Peyer's patch (tissue), 4 donors: ENCODE measurements at places on chromosomes 16 and 17. TPM values are rescaled to one million over a fixed set of nuclear protein-coding genes. Genes with fewer than 3 reads are reported as not detected.
A peak's percentile ranks its signal among the peaks of the same experiment; 100 is the strongest.

Gene TBC1D26
- not detected for total RNA-seq

DNA sequence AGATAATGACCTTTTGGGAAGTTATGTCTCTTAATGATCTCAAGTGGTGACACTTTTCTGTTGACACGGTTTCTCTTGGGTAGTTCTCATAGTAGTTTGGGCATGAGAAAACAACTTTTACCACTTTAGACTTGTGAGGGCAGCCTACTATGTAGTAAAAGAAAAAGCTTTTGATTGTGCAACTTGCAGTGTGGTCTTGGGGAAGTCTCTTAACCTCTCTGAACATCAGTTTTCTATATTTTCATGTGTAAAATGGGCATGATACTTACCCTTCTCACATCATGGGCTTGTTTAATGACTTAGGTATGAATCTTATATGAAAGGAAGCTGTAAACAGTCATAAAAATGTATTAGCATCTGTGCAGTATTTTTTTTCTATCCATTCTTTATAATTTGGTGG is 11.2 kb downstream of the NF1 start:
- no peak for DNase-seq
- H3K36me3 ChIP-seq, result no peaks in the 10 kb centered on the region
- H3K27me3 ChIP-seq, result no peaks in the 10 kb centered on the region
- H3K4me1 ChIP-seq, result no peaks in the 10 kb centered on the region

GRCh38 chr16:56300891-56301850 is 109.9 kb downstream of the GNAO1 start:
- H3K36me3 ChIP-seq, result no peaks in the 10 kb centered on the region
- DNase-seq, result no peak
- H3K4me1 ChIP-seq, result peaks cover 12% of the 10 kb centered on the region
- H3K27me3 ChIP-seq, result no peaks in the 10 kb centered on the region
- H3K4me3 ChIP-seq, result no peak overlapping the region
- no peak overlapping the region for H3K27ac ChIP-seq

Gene ZFPM1
- 6.6 TPM for total RNA-seq

Gene CHD9
- total RNA-seq, result 74.1 TPM

GRCh38 chr17:48335858-48336500 is 94.0 kb downstream of the SKAP1 start:
- no peak overlapping the region for H3K4me3 ChIP-seq
- no peak overlapping the region for H3K27ac ChIP-seq
- no peaks in the 10 kb centered on the region for H3K27me3 ChIP-seq
- no peaks in the 10 kb centered on the region for H3K4me1 ChIP-seq
- no peak for DNase-seq

DNA sequence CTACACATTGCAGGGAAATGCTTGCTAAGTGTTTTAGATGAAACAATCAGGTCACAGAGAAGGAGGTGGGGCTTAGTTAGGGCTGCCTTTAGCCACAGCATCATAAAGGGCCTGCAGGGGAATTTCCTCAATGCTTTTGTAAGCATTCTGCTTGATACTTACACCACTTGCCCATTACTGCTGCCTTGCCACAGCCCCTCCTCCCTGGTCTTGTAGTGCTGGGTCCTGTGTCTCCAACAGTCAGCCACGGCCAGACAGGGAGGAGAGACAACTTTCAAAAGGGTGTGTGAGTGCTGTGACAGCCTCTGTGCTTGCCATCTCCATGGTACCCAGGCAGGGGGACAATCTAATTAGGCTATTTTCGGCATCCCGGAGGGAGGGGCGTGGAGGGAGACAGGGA is 111.2 kb downstream of the SHISA9 start:
- H3K36me3 ChIP-seq, result no peaks in the 10 kb centered on the region
- no peak for DNase-seq
- H3K27ac ChIP-seq, result no peak overlapping the region
- no peaks in the 10 kb centered on the region for H3K27me3 ChIP-seq
- no peak overlapping the region for H3K4me3 ChIP-seq
- H3K4me1 ChIP-seq, result no peaks in the 10 kb centered on the region

DNA sequence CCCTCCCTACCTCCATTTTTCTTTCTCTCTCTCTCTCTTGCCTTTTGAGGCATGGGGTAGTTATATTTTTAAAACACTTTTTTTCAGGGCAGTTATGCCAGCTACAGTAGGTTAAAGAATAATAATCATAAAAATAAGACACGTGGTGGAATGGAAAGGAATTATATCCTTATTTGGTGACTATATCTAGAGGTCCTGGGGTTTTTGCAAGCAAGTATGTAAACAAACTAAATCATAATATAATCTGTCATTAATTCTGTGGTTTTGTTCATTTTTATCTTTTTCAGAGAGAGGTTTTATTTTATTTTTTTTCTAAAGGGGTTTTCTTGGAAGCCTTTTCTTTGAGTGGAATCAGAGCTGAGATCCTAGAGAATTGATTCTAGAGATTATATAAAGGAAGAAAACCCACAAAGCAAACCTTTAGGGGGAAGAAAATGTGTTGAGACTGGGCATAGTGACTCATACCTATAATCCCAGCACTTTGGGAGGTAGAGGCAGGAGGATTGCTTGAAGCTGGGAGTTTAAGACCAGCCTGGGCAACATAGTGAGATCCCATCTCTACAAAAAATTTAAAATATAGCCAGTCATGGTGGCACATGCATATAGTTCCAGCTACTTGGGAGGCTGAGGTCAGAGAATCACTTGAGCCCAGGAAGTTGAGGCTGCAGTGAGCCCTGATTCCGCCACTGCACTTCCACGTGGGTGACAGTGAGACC is 53.2 kb downstream of the NQO1 start:
- no peak overlapping the region for H3K4me3 ChIP-seq
- H3K36me3 ChIP-seq, result peaks cover 42% of the 10 kb centered on the region

- no peaks in the 10 kb centered on the region for H3K36me3 ChIP-seq
- no peaks in the 10 kb centered on the region for H3K27me3 ChIP-seq
- no peak for DNase-seq
- peaks cover 22% of the 10 kb centered on the region for H3K4me1 ChIP-seq
- no peak overlapping the region for H3K27ac ChIP-seq
These were observed 2.1 kb downstream of the CLTC start for GRCh38 chr17:59621771-59622170.

GRCh38 chr17:41549596-41550039 is 21.5 kb upstream of the KRT19 start:
- peak overlapping the region; percentile 84 for H3K27ac ChIP-seq
- H3K27me3 ChIP-seq, result no peaks in the 10 kb centered on the region
- H3K4me3 ChIP-seq, result no peak overlapping the region

Gene DNAI2
- total RNA-seq, result not detected

DNA sequence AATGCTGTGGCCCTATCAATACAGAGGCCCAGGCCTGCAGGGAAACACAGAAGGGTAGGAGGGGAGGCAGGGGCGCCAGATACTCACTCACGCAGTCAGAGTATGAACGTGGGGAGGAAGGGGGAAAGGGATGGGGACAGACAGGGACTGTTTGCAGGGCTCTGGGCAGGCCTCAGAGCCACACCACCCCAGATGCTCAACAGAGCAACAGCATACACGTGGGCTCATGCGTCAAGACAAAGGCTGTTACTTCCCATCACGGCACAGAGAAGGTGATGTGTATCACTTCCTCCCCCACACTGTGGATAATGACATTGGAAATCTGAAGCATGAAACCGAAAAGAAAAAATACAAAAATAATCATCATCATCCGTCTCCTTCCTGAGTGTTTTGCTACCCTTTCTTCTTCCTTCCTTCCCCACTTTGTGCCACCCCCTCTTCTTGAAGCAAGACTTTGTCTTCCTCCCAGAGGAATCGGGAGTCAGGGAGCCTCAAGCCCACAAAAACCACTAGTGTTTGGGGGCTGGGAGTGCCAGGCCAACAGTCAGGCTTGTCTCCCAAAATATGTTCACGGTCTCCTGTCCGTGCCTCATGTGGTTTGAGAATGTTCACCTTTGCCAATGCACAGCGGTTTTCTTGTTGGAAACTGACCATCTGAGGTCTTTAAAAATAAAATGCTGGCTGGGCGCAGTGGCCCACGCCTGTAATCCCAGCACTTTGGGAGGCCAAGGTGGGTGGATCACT is 20.1 kb downstream of the SLC39A11 start:
- H3K4me3 ChIP-seq, result no peak overlapping the region
- H3K4me1 ChIP-seq, result peaks cover 8% of the 10 kb centered on the region
- no peak for DNase-seq
- no peak overlapping the region for H3K27ac ChIP-seq
- no peaks in the 10 kb centered on the region for H3K27me3 ChIP-seq

GRCh38 chr17:28154214-28154613 is 111.7 kb downstream of the NLK start:
- H3K36me3 ChIP-seq, result no peaks in the 10 kb centered on the region
- H3K4me3 ChIP-seq, result no peak overlapping the region
- no peak overlapping the region for H3K27ac ChIP-seq

Gene CIAO2B
- 47.8 TPM for total RNA-seq

Gene SKAP1
- 17.3 TPM for total RNA-seq

Gene SOST
- not detected for total RNA-seq

- no peak overlapping the region for H3K4me3 ChIP-seq
- no peak overlapping the region for H3K27ac ChIP-seq
- no peak for DNase-seq
- no peaks in the 10 kb centered on the region for H3K4me1 ChIP-seq
- no peaks in the 10 kb centered on the region for H3K36me3 ChIP-seq
These were observed 269.4 kb downstream of the BCAS3 start for GRCh38 chr17:60947100-60947499.

GRCh38 chr17:42191275-42191608 is 3.1 kb downstream of the GHDC start:
- H3K27me3 ChIP-seq, result no peaks in the 10 kb centered on the region
- H3K36me3 ChIP-seq, result no peaks in the 10 kb centered on the region
- DNase-seq, result no peak
- H3K4me3 ChIP-seq, result no peak overlapping the region
- H3K4me1 ChIP-seq, result no peaks in the 10 kb centered on the region

DNA sequence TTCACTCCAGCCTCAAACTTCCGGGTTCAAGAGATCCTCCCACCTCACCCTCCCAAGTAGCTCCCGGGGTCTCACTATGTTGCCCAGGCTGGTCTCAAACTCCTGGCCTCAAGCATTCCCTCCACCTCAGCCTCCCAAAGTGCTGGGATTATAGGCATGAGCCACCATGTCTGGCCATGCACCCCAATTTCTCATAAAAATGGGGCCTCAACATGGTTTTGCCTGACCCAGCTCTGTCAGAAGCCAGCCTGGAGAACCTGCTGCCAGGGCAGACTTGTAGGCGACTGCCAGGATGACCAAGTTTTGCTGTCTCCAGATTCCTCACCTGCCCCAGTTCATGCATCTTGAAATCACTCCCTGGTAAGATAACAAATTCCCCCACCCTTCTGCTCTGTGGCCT is 82.9 kb downstream of the AIPL1 start:
- no peaks in the 10 kb centered on the region for H3K4me1 ChIP-seq
- no peak overlapping the region for H3K27ac ChIP-seq
- H3K27me3 ChIP-seq, result no peaks in the 10 kb centered on the region
- DNase-seq, result no peak

Gene CES5A
- total RNA-seq, result not detected

DNA sequence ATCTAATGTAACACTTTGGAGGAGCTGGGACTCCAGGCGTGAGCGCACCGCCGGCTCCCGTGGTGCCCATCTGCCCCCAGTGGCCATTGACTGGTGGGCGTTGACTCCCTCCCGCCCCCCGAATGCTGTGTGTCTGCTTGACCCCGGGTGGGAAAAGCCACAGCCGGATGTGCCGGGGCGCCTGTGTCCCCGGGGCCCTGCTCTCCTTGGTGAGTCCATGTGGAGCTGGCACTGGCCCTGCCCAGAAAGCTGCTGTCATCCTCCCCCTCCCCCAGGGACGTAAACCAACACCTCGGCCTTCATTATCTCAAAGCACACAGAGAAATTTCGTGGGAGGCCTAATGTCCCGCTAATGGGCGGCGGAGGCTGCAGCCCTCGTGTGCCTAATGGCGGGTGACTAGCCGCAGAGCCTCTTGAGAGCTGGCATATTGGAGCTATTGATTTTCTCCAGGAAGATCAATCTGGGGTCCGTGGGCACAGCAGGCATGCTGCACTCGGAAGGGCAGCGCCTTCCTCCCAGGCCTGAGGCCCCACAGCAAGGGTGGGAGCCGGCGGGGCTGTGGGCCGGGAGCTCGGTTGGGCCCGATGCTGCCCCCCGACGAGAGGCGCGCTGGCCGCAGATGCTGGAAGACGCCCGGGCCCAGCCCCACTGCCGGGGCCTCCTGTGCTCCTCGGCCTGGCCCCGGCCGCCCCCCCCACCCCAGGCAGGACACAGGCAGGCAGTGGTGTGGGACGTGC is 4.0 kb upstream of the PERCC1 start:
- no peak for DNase-seq
- peaks cover 6% of the 10 kb centered on the region for H3K4me1 ChIP-seq
- H3K27ac ChIP-seq, result no peak overlapping the region
- H3K27me3 ChIP-seq, result no peaks in the 10 kb centered on the region
- H3K36me3 ChIP-seq, result no peaks in the 10 kb centered on the region

DNA sequence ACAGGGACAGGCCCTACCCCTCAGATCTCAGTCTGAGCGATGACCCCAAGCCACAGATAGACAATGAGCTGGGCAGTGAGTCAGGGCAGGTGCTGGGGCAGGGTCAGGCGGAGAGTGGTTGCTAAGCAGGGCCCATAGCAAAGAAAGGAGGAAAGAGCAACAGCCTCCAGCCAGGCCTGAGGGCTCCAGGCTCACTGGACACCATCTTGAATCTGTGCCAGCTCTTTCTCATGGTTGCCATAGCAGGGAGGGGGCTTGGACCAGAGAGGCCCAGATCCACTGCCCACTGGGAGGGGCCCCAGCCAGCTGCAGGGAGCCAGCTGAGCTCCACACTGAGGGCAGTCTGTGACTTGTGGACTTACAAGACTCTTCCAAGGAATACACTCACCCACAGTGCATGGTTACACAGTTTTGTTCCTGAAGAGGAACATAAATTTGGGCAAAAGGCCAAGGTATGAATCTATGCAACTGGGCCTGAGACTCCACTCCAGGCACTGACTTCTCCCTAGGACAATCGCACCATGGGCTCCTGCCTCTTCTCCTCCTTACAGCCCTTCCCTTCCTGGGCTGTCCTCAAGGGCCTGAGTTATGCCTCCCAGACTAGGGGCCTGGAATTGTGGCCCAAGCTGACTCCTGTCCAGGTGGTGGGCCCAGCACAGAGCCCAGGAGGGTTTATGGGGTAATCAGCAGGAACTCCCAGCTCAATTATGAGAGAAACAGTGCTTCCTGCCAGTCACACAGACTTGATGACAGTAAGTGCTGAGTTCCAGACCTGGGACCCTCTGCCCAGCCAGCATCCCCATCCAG is 59.9 kb downstream of the BEAN1 start:
- peak overlapping the region; percentile 26 for H3K27ac ChIP-seq
- H3K4me3 ChIP-seq, result no peak overlapping the region
- no peaks in the 10 kb centered on the region for H3K36me3 ChIP-seq
- no peaks in the 10 kb centered on the region for H3K27me3 ChIP-seq

- no peak for DNase-seq
- no peak overlapping the region for H3K4me3 ChIP-seq
- H3K4me1 ChIP-seq, result no peaks in the 10 kb centered on the region
- H3K36me3 ChIP-seq, result no peaks in the 10 kb centered on the region
- no peaks in the 10 kb centered on the region for H3K27me3 ChIP-seq
These were observed 292.0 kb upstream of the TNRC6C start for GRCh38 chr17:77666462-77666861.

Gene DHRS13
- total RNA-seq, result 7.5 TPM

GRCh38 chr17:42394838-42395237 is 6.6 kb upstream of the STAT3 start:
- H3K36me3 ChIP-seq, result no peaks in the 10 kb centered on the region
- H3K4me1 ChIP-seq, result peaks cover 4% of the 10 kb centered on the region
- no peak for DNase-seq
- H3K27ac ChIP-seq, result no peak overlapping the region
- no peak overlapping the region for H3K4me3 ChIP-seq

- no peaks in the 10 kb centered on the region for H3K27me3 ChIP-seq
- H3K4me1 ChIP-seq, result no peaks in the 10 kb centered on the region
- no peaks in the 10 kb centered on the region for H3K36me3 ChIP-seq
- H3K4me3 ChIP-seq, result no peak overlapping the region
- H3K27ac ChIP-seq, result no peak overlapping the region
These were observed 9.0 kb downstream of the RAB11FIP4 start for GRCh38 chr17:31400481-31400950.

Gene MFAP4
- total RNA-seq, result 41.5 TPM
